HS-5 (cell line): ENCODE measurements at places on chromosomes 6 and 20.

DNA sequence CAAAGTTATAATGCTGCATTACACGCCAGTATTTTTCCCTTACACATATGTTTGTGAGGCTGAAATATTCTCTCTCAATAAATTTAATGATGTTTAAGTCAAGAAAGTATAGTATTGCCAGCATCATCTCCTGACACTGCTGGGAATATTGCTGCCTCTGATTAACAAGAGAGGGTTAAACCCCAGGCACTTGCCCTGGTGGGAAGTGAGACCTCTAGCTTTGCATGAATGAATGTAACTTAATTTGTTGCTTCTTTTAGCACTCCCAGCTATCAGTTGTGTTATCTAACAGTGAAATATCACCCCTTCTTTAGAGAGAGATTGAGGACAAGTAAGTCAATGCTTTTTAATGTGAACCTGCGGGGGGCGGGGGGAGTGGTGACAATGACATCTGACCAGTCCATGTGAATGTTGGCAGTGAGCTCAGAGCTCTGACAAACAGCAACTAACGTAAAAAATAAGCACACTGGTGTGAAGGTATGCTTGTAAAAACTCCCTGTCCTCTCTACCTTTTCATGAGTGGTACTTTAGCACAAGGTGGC lies 9.8 kb downstream of the FOXA2 start:
- DNase-seq, result no peak

- no peak for DNase-seq
Measured at GRCh38 chr20:10604865-10605440, 68.8 kb downstream of the JAG1 start.

GRCh38 chr20:12056839-12057238 lies 139.1 kb downstream of the BTBD3 start:
- DNase-seq, result no peak

- DNase-seq, result peak; percentile 74
Measured at GRCh38 chr20:49186535-49187329, 1.4 kb downstream of the STAU1 start.

DNA sequence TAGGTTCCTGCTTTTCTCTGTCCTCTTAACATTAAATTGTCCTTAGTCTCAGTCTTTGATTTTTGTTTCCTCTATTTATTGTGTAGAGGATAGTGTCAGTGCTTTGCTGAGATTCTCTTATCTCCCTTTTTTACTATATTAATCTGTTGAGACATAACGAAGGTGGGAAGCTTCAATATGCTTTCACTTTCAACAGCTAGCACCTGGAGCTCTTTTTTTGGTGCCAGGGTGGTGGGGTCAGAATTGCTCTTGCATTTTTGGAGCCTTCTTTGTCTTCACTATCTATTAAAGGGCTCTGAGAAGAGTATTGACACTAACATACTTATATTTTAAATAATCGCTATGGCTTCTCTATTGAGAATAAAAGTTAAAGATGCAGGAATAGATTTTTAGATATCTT lies 97.1 kb upstream of the EPHA7 start:
- DNase-seq, result no peak

DNA sequence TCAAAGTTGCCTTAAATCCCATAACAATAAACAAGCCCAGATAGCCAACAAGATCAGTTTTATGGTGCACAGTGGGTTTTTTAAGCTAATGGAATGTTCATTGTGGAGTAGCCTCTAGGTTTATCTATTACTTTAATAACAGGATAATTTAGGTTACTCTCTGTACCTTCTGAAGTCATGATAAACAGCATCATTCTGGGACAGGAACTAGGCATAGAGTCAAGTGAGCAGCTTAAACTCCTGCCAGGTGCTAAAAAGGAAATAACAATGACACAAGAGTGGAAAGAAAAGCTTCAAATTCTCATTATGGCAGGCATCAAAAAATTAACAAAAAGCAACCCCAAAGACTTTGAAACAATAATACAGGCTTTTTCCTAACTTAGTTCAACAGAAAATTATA lies 228.8 kb downstream of the HACE1 start:
- DNase-seq, result no peak

DNA sequence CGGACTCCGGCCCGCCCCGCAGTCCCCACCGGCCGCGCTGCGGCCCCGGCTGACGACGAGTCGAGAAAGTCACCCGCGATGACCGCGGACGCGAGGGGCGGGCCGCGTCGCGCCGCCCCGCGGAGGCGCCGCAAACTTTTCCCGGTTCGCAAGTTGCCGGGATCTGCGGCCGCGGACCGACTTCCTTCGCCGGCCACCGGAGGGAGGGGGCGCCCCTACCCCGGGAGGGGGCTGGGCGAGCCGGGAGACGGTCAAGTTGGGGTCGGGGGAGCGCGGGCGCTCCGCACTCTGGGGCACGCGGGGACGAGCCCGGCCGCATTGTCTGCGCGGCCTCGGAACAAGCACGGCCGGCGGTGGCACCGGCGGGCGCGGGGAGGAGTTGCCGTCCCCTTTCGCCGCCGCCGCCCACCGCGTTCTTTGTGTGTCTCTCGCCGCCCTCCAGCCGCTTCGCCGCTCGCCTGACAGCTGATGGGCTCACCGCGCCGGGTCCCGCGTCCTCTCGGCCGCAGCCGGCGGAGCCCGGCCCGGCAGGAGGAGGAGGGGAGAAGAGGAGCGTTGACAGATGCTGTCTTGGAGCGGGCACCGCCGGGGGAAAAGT lies 131.6 kb downstream of the OGFRL1 start:
- no peak for DNase-seq

- DNase-seq, result no peak
Measured at GRCh38 chr6:106749609-106750008, 120.2 kb downstream of the QRSL1 start.

DNA sequence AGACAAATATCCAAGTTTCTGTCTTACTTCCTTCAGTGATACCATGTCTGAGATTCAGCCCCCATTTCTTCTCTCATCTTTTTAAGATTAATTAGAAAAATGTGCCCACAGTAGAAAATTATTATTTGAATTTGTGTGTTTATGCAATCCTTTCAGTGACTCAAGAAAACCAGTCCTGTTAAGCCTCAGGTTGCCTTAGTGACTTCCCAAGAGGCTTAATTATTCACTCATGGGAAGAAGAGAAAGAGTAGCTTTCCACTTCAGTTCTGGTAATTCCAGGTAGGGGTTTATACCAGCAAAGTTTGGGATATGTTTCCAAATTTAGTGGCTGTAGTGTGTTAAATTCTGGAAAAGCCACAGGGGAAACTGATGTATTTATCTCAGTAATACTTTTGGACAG lies 149.1 kb downstream of the RIMS1 start:
- DNase-seq, result no peak
